Neural crest cell (in vitro differentiated cells): ENCODE measurements at places on chromosomes 2 and 18.

DNA sequence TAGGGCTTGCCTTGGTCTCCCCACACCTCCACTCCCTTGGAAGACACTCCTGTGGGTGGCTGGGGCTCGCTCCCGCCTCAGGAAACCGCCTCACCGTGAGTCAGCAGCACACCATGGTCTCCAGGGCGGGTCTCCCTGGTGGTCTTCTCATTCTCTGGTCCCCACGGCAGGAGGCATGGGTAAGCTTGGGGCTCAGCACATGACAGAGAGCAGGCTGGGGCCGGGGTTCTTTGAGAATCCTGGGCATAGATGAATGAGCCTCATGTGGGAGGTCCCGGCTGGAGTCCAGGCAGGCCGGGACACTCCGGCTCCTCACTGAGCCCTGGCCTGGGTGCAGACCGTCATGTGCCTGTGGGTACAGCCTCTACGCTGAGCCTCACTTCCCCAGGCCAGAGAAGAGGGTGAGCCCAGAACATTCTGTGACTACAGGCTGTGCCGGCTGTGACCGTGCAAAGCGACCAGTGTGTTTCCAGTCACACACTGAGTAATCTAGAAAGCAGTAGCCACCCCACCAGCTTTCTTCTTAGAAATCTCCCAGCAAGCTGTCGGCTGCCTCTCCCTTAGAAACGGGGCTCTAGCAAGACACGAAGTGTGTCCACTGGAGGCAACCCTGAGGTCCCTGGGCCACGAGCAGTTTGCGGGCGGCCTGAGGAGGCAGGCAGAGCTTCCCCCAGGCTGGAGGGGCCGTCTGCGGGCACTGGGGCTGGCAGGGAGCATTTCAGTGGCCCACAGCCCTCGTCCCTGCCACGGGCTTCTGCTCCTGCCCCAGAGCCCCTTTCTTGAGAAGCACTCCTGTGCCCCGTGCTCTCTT, 93.1 kb downstream of the RHOB start:
- H3K36me3 ChIP-seq: no peaks in the 10 kb centered on the region
- H3K27ac ChIP-seq: no peak overlapping the region
- peaks cover 2% of the 10 kb centered on the region for H3K27me3 ChIP-seq
- H3K4me3 ChIP-seq: no peak overlapping the region

DNA sequence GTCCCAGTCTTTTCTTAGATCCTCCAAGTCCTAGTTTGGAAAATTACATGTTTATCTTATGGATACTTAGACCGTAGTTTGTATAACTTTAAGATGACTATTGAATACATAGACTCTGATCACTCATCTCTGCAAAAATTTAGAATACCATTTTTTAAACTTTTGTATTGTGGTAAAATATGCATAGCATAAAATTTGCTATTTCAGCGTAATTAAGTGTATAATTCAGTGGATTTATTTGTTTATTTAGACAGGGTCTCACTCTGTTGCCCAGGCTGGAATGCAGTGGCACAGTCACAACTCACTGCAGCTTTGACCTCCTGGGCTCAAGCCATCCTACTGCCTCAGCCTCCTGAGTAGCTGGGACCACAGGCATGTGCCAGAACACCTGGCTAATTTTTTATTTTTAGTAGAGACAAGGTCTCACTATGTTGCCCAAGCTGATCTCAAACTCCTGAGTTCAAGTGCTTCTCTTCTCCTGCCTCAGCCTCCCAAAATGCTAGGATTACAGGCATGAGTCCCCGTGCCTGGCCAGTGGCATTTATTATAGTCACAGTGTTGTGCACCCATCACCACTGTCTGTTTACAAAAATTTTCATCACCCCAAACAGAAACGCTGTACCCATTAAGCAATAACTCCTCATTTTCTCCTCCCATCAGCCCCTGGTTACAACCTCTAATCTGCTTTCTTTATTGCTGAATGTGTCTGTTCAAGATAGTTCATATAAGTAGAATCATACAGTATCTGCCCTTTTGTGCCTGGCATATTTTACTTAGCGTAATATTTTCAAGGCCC, 90.0 kb downstream of the MAP3K20 start:
- H3K27me3 ChIP-seq: no peaks in the 10 kb centered on the region
- H3K36me3 ChIP-seq: peaks cover 3% of the 10 kb centered on the region
- no peak overlapping the region for H3K27ac ChIP-seq
- DNase-seq: no peak

DNA sequence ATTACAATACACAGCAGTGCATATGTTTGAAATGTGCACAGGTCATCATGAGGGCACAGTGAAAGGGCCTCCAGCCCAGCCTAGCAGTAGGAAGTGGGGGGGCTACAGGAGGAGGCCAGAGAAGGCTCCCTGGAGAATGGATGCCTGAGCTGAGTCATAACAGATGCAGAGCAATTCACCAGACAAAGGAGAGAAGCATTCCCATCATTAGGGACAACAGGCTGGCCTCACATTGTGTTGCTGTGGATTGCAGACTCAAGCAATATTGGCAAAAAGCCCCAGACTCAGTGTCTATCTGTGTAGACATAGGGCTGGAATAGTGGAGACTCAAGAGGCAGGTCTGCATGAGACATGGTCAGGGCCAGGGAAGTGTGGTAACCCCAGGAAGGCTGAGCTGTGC, 329.9 kb downstream of the DLGAP1 start:
- H3K27me3 ChIP-seq: no peaks in the 10 kb centered on the region
- H3K36me3 ChIP-seq: no peaks in the 10 kb centered on the region
- H3K4me3 ChIP-seq: no peak overlapping the region
- no peak for DNase-seq
- no peak overlapping the region for H3K27ac ChIP-seq
- peaks cover 36% of the 10 kb centered on the region for H3K4me1 ChIP-seq

DNA sequence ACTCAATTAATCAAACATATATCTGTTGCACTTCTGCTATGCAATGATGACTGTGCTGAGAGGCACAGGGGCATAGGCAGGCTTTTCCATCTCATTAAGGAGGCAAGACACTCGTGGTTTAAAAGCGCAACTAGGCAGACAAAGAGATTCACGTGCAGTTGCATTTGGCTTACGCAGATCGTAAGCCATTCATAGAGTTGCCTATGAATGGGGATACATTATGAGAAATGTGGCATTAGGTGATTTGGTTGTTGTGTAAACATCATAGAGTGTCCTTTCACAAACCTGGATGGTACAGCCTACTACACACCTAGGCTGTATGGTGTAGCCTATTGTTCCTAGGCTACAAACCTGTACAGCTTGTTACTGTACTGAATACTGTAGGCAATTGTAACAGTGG, 284.7 kb downstream of the DCC start:
- H3K4me3 ChIP-seq: no peak overlapping the region
- no peaks in the 10 kb centered on the region for H3K27me3 ChIP-seq
- H3K36me3 ChIP-seq: no peaks in the 10 kb centered on the region
- peaks cover 10% of the 10 kb centered on the region for H3K4me1 ChIP-seq
- DNase-seq: no peak
